Stimulated activated CD4-positive, alpha-beta T cell treated with anti-CD3 and anti-CD28 coated beads, TNF-alpha, amount 100 ng/mL, for 24 hours (primary cell): ENCODE measurements at places on chromosomes 6 and 20.

DNA sequence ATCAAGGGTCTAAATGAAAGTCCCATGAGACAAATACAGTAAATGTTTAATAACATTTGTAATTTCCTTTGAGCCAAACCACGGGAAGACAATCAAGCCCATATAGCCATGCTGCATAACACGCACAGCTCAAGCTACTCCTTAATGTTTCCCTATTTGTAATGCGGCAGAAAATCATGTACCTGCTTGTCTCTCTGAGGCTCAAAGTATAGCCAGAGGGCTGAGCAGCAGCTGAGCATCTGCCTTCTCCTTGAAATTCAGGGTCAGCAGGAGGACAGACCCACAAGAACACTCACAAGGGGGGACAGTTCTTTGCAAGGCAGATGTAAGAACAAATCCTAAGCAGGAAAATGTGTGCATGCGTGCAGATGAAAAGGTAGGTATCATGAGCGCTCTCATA lies 45.8 kb upstream of the JARID2 start:
- no peak for DNase-seq

DNA sequence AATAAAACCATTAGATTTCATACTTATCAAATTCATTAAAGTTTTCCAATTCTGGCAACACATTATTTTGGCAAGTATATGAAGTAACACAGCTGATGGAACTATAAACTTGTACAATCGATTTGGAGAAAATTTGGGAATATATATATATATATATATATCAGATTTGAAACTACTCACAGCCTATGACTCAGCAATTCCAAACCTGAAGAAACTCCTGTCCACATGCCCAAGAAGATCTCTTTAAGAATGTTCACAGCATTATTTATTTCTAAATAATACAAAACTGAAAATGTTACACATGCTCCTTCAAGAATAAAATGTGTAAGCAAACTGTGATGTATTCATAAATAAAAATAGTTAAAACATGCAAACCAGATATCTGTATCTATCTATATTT lies 270.1 kb downstream of the TFAP2A start:
- no peak for DNase-seq

DNA sequence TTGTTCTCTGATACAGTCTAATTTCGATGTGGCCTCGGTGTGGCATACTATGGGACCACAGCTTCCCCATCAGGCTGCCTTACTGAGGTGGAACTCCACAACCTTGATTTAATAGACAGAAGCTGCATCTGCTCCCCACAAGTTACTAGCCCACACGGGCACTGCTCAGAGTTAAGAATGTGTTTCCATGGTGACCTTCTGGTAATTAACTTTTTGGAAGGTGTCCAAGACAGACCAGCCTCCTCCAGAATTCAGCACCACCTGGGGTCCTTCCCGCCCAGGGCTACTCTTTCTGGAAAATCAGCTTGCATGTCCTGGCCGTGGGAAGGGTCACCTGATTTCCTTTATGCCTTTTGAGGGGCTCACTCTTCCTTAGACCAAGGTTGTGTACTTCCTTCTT lies 48.7 kb upstream of the CDH4 start:
- DNase-seq: no peak

DNA sequence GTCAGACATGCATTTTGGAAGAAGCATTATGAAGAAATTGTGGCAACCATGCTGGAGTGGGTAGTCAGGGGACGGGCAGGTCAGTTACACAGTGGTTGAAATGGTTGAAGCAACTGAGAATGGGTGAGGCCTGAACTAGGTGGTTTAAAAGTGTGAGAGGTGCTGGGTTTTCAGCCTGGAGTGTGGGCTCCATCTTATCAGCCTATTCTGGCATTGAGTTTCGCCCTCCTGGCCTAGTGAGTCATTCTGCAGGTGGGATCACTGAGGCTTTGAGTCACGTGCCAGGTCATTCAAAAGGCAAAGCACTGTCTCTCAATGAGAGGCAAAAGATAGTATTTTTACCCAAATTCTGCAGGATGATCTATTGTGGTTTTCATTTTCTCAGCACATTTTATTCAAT lies 181.9 kb upstream of the CHD6 start:
- DNase-seq: no peak

GRCh38 chr20:8118760-8119159 lies 13.3 kb upstream of the PLCB1 start:
- no peak for DNase-seq

GRCh38 chr6:149032599-149033405 lies 284.7 kb upstream of the TAB2 start:
- peak; percentile 53 for DNase-seq

- no peak for DNase-seq
Measured at GRCh38 chr6:96626759-96627364, 63.9 kb downstream of the FHL5 start.

GRCh38 chr20:53829255-53829723 lies 235.7 kb upstream of the ZNF217 start:
- DNase-seq: no peak

- DNase-seq: no peak
Measured at GRCh38 chr20:48959899-48960550, 38.5 kb downstream of the ARFGEF2 start.

GRCh38 chr6:140620496-140620895 lies 1246.0 kb upstream of the CITED2 start:
- no peak for DNase-seq

- no peak for DNase-seq
Measured at GRCh38 chr20:17943343-17943742, 25.3 kb downstream of the SNX5 start.

DNA sequence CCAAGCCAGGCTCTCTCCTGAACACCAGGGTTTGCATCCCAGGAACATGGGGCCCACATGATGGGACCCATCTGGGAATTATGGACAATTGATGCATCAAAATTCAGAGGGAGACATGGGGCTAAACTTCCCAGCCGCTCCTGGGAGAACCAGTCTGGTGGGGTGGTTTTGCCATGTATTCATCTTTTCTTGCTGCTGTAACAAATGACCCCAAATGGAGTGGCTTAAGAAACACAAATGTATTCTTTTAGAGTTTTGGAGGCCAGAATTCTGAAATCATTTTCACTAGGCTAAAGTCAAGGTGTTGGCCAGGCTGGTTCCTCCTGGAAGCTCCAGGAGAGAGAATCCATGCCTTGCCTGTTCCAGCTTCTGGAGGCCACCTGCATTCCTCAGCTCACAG lies 6.5 kb downstream of the SLC13A3 start:
- DNase-seq: no peak

GRCh38 chr6:22155551-22155950 lies 141.3 kb downstream of the PRL start:
- DNase-seq: no peak

DNA sequence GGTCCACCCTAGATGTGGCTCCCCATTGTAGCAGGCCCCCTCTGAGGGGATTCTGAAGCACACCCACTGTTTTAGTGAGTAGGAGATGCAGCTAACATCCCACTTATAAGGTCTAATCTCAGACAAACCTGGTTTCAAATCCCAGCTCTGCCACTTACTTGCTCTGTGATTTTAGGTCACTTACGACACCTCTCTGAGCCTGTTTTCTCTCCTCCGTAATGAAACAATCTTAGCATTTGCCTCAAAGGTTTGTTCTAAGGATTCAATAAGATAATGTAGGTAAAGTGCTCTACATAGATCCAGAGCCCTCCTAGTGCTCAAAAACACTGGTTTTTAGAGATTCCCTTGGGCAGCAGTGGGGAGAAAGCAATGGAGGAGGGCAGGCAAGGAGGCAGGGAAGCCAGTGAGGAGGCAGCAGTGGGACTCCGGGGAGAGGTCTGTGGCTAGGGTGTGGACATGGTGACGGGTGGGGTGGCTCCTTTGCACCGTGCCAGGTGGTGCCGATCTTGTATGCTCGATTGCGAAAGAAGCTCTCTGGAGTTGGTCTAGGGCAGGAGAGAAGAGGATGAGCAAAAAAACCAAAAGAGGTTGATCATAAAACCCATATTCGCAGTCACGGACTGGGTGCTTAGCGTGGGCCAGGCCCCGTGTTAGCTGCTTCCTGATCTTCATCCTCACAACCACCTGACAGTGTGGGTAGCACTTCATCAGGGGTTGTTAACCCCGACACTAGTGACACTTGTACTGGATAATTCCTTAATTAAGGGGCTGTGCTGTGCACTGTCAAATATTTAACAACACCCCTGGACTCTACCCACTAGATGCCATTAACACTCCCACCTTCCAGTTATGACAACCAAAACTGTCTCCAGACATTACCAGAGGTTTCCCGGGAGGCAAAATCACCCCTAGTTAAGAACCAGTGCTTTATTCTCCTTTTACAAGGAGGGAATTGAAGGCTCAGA lies 16.8 kb upstream of the PTGIS start:
- no peak for DNase-seq

DNA sequence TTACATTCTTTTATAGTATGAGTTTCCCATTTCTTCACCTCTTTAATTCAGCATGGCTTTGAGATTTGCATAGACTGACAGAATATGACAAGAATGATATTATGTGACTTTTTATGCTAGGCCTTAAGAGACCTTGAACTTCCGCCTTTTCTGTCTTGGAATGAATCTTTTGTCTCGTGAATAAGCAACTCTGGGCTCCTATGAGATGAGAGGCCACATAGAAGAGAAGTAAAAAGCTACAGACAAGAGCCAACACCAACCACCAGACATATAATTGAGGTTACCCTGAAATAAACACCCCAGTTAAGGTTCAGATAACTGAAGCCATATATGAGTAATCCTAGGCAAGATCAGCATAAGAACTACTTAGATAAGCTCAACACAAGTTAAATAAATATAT lies 600.8 kb downstream of the MEI4 start:
- no peak for DNase-seq

GRCh38 chr6:24513602-24514001 lies 18.8 kb downstream of the ALDH5A1 start:
- DNase-seq: no peak

DNA sequence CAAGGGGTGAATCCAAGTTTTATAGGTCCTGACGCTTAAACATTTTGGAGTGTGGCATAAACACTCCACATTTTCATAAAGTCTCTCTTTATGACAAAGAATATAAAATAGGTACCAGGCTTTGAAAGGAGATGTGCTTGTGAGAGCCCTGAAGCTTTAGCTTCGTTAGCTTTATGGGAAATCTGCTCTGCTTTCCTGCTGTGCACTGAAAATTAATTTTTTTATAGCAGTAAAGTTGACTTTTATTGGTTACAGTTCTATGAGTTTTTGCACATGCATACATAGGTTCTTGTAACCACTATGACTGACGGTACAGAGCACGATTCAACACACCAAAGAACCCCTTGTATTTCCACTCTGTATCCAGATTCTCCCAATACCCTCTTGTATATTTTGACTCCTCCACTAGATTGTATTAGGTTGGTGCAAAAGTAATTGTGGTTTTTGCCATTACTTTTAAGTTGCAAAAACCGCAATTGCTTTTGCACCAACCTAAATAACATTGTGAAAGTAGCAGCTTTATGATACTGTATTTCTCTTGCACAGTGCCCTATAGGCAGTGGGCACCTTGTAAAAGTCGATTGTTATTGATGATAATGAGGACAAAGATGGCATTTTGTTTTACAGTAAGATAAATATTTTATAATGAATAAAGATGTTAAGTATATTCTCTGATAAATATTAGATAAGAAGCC lies 145.2 kb upstream of the AKIRIN2 start:
- no peak for DNase-seq

DNA sequence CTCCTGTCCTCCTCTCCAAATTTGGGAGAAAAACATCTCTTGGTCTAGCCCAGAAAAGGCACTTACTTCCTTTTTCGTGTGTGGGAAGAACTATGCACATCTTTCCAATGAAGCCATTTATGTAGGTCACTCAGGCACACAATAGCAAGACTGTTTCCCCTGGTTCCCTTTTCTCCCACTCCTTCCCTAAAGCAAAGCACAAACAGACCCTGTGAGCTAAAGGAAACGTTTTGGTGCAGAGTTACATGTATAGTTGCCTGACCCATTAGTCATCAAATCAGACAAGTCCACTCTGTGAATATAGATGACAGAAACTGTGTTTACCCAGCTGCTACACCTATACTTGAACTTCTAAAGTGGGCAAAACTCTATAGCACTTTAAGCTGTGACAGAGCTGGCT lies 474.6 kb downstream of the COL12A1 start:
- no peak for DNase-seq

- DNase-seq: no peak
Measured at GRCh38 chr6:135605278-135605790, 107.8 kb upstream of the AHI1 start.

DNA sequence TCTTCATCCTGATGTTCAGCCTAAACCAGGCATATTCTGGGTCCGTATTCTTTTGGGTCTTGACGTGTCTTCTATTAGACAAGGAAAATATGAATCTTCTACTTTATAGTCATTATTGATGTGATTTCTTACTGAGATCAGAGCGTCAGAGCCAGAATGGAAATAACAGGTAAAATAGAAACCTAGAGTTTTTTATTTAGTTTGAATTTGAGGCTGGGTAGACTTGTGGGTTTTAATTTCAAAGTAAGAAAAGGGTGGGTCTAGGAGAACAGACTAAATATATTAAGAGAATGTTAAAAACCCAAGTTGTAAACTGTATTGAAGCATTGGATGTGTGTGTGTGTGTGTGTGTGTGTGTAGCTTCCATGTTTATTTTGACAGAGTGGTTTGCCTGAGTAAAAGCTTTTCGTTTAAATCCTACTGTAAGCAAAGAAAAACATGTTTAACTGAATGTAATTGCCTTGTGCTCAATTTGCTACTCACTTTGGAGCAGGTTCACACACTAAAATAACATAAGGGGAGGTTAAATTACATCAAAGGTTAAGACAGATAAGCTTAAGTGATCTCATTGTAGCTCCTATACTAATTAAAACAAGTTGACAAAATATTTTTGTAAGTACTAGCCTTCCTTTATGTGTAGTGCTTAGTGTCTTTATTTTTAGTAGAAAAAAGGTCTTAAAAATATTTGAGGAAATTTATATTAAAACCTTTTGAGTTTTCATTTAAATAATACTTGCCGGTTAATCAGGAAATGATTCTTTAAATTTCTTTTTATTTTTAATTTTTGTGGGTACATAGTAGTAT lies 17.4 kb downstream of the HECA start:
- DNase-seq: no peak

DNA sequence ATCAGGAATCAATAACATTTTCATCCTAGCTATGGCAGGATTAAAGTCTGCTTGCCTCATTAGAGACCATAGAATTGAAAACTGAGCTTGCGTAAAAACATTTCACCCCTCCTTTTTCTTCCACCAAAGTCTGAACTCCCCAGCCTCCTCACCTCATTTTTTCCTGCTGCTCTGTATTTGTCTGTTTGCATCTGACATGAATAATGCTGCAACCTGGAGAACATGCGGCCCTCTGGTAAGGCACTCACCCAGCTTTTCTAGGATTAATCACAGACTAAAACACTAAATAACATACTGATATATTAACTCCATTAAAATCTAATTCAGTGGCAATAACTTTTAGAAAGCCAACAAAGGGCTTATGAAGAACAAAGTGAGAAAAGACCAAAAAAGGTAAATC lies 677.7 kb upstream of the NRSN1 start:
- no peak for DNase-seq
